D341Med (cell line): ENCODE measurements at places on chromosomes 1 and 21.

GRCh38 chr1:173420330-173420806 lies 56.8 kb upstream of the PRDX6 start:
- DNase-seq, result peak; percentile 74

DNA sequence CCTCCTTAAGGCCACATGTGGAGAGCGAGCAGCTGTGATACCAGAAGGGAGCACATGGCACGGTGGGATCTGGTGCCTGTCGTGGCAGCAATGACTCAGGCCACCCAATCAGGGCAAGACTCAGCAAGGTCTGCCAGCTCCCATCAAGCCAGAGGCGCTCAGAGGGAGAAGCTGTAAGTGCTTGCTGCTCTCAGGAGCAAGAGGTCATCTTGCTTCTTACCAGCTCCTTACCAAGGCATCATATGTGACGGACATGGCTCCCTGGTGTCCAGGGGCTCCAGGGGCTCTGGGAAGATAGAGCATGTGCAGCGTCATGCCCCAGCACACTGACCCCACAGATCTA lies 72.9 kb downstream of the ITPKB start:
- no peak for DNase-seq

GRCh38 chr1:64110924-64111777 lies 92.3 kb upstream of the UBE2U start:
- no peak for DNase-seq

DNA sequence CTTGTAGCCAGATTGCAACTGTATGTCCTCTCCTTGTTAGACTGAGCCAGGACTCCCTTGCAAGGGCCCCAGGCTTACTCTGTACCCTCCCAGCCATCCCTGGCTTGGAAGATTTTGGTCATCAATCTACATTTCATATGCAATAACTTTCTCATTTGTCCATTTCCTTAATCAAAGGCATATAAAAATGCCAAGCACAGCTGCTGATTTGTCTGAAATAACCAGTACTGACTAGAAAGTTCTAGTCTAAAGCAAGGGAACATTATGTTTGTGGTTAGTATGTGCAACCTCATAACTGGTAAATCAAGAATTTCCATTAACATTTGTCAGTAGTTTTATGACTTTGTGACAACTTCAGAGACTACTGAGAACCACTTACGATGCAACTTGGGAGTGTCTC lies 370.2 kb downstream of the ST6GALNAC3 start:
- no peak for DNase-seq

- no peak for DNase-seq
Observed at GRCh38 chr1:232307296-232308017, 322.5 kb downstream of the SIPA1L2 start.

- no peak for DNase-seq
Observed at GRCh38 chr21:20373031-20373430, 625.2 kb upstream of the NCAM2 start.

DNA sequence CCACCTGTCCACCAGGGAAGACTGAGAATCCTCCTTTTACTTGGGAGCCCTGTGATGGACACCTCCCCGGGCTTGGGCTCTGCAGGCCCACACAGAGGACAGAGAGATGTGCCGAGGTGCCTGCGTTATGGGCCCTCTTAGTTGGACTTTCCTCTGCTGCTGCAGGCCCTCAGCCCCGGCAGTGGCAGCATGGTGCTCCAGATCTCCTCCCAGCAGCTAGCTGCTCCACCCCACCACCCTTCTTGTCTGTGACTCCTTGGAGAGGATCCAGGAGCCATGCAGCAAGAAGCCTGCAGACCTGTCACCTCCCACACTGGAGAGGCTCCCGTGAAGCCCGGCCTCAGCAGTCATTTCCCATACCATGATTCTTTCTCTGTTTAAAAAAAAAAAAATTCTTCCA lies 27.4 kb downstream of the PHGDH start:
- no peak for DNase-seq

GRCh38 chr1:11653861-11654136 lies 430 bp downstream of the FBXO2 start:
- no peak for DNase-seq

- DNase-seq, result no peak
Observed at GRCh38 chr1:80154176-80154575, 1147.6 kb upstream of the ADGRL4 start.

DNA sequence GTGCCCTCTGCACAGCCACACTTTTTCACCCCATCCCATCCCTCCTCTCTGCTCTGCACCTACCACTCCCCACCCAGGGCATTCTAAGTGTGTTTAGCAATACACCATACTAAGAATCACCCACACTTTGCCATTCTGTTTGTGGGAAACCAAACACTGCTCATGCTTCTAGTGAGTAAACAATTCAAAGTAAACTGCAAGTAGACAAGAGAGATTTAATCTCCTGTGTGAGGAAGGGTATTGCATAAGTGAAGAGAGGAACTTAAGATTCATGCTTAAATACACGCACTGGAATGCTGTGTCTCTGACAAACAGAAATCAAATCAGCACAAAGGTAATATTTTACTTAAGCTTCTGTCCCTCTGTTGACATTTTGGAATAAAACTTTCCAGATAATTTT lies 4.8 kb upstream of the EDARADD start:
- DNase-seq, result no peak

DNA sequence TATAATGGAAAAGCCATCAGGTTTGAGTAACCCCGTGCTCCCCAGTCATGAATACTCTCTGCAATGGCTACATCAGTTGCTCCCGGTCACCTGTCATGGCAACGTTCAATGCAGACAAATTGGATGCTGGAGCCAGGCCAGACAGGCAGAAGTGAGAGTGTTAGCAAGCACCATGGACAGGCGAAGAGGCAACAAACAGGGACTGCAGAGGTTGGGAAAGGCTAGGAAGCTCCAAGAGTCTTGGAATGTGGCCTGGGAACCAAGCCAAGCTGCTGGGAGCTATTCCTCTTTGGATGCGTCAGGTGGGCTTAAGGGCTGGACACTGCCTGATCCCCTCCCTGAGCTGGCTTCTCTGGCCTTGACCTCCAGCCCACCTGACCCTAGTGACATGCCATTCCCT lies 102.9 kb downstream of the ACTL8 start:
- no peak for DNase-seq

GRCh38 chr1:37755290-37755689 lies 9.6 kb downstream of the EPHA10 start:
- DNase-seq, result no peak

DNA sequence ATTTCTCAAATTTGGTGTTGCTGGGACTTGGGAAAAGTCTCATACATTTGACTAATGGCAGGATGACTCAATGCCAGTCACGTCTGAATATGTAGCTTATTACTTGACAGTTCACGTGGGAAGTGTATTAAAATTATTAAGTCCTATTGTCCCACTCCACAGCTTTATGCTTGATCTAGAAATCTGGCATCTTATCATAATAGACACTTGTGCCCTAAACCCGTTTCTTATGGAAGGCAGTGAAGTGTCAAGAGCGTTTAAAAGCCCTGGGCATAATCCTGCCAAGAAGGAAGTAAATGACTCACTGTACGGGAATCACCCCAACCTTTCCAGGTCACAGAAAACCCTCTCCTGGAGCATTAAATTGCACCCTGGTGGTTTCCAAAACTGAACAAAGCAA lies 207.4 kb downstream of the APP start:
- DNase-seq, result no peak

DNA sequence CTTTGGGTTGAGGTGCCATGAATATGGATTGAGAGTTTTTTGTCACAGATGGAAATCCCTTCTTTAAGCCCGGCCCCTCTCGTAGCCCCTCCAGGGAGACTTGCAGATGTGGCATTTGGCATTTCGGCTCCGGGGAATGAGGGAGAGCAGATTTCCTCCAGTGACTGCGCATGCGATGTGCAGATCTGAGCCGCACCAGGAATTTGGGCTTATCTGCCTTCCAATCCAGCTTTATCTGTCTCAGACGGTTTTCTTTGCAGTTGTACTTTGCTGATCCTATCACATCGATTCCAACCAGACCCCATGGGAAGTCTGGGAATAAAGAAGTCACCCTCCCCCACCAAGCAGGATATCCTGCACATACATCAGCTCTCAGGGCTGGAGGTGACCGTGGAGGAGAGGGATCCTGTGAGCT lies 11.7 kb downstream of the KIF26B start:
- no peak for DNase-seq

DNA sequence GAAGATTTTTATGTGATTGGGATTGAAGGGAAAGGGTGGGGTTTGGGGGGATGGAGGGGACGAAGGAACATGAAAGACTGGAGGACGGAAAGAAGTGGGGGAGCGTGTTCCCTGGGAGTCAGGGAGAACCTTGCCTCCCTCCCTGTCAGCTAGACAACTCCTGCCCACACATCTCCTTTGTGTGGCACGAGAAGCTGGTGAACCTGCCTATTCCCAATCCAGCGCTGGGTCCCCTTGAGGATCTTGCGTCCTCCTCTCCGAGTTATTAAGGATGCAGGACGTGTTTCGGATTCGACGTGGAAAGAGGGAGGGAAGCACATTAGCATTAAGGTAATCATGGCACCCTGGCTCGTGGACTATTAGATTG lies 1.4 kb downstream of the LRRC7 start:
- DNase-seq, result peak; percentile 15

DNA sequence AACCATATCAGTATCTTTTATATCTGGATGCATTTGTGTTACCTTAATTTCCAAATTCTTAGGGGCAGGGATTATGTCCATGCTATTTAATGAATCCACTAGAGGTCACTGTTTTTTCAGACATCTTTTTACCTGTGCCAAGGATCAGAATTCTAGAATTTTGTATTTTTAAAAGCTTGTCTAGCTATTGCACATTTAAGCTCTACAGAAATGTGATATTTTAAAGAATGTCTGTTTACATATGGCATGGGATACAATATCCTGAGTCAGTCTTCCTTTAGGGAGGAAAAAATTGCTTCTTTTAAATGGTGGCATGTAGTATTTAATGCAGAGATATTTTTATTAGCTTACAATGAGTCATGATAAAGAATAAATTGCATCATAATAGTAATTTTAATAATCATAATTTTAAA lies 11.3 kb downstream of the RPAP2 start:
- DNase-seq, result peak; percentile 33

DNA sequence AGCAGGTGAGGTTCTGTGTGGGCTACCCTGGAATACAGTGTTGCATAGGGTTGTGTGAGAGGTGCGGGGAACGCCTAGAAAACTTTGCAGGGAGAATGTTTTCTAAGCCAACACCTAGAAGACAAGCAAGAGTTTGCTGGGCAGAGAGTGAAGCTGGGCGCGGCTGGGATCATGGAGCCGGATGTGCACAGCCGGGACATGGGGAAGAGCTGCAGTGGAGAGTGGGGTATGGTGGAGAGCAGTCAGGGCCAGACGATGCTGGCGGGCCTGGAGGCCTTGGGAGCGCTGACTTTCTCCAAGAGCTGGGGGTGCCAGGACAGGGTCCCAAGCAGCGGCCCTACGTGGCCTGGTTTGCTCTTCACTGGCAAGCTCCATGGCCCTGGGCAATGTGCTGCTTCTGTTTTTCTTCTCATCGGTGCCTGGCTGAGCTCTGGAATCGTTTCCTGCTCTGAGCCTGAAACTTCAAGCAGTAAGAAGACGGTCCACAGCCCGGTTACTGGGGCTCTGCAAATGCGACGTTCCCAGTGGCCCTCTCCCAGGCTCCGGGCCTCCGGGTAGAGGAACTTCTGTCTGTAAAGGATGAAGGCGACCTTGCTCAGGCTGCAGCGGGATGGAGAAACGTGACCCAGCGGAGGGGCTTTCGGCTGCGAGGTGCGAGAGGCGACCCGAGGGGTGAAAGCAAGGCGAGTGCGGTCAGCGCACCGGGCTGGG lies 51.9 kb upstream of the CD34 start:
- peak; percentile 46 for DNase-seq
